Naive thymus-derived CD4-positive, alpha-beta T cell (primary cell): ENCODE measurements at places on chromosomes 4 and X. TPM values are rescaled to one million over a fixed set of nuclear protein-coding genes. Genes with fewer than 3 reads are reported as not detected.
A peak's percentile ranks its signal among the peaks of the same experiment; 100 is the strongest.

- H3K36me3 ChIP-seq = no peaks in the 10 kb centered on the region
- no peak overlapping the region for H3K4me3 ChIP-seq
- H3K4me1 ChIP-seq = no peaks in the 10 kb centered on the region
- no peaks in the 10 kb centered on the region for H3K27me3 ChIP-seq
Measured at GRCh38 chrX:131917588-131917987, 105.5 kb upstream of the STK26 start.

Gene BMPR1B
- polyA plus RNA-seq = 0.12 TPM

DNA sequence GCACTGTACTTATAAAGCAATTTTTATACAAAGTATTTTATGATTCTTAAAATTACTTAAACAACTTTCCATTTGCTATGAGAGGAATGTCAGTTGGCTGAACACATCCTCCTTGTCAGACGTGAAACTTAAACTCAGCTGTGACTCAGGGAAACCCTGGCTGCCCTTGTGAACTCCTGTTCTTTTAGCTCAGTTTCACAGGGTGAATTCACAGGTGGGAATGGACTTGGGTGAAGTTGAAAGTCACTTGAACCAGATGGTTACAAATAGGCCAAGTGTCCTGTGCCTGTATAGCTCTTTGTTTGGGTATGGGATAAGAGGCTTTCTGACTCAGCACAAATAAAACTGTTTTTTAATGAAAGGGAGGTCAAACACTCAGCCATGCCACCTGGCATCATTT, 67.4 kb upstream of the FAM47B start:
- H3K4me3 ChIP-seq = no peak overlapping the region
- DNase-seq = no peak
- H3K4me1 ChIP-seq = no peaks in the 10 kb centered on the region
- H3K27me3 ChIP-seq = no peaks in the 10 kb centered on the region
- H3K27ac ChIP-seq = no peak overlapping the region

Gene MMGT1
- polyA plus RNA-seq = 5.7 TPM

GRCh38 chr4:2812612-2813354, 19.9 kb downstream of the SH3BP2 start:
- no peak for DNase-seq
- H3K36me3 ChIP-seq = no peaks in the 10 kb centered on the region
- peak overlapping the region; percentile 81 for H3K4me3 ChIP-seq
- peaks cover 47% of the 10 kb centered on the region for H3K4me1 ChIP-seq
